Gastroesophageal sphincter (tissue), 4 donors: ENCODE measurements at places on chromosomes 16 and 17. TPM values are rescaled to one million over a fixed set of nuclear protein-coding genes. Genes with fewer than 3 reads are reported as not detected.
A peak's percentile ranks its signal among the peaks of the same experiment; 100 is the strongest.

C17orf107 gene
- 0.81 TPM for total RNA-seq

GRCh38 chr17:5286846-5287245 lies 4.8 kb downstream of the RABEP1 start:
- ATAC-seq = no peak

- no peak for ATAC-seq
Observed at GRCh38 chr17:15180121-15180561, 85.0 kb downstream of the PMP22 start.

DNA sequence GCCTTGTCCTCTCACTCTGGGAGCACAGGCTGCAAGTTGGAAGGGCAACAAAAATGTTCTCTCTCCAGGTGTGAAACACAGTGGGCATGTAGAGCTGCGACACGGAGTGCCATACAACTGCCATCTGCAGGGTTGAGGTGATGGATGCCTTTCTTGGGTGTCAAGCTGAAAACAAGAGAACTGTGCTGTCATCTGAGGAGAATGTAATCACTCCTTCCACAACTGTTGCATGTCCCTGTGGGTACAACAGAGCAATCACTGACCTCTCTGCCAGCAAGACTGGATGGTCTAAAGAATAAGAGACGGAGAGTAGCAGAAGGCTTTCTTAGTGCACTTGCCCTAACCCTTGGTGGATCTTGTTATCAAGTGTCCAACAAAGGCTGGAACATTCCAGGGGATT lies 29.2 kb downstream of the SLFN11 start:
- no peak for ATAC-seq

GRCh38 chr17:69864462-69864861 lies 210.6 kb upstream of the KCNJ16 start:
- no peak for ATAC-seq

- peak; percentile 13 for ATAC-seq
Observed at GRCh38 chr16:86977076-86977676, 340.0 kb downstream of the C16orf95 start.

DNA sequence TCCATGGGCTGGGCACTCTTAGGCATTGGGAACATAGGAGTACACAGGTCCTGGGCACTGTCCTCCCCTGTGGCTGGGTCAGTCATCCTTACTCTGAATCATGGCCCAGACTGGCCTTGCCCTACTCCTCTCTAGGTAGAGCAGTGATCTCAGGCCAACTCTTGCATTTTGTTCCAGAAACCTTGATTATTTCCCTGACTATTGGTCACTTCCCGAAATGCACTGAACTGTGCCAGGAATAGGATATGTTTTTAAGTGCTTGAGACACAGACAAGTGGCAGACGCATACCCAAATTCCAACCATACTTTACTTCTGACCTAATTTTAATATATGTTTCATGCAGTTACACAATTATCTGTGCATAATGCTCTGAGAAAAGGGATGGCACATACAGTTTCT lies 10.3 kb downstream of the KRABD2 start:
- ATAC-seq = peak; percentile 48

- peak; percentile 89 for ATAC-seq
Observed at GRCh38 chr16:11224096-11224893, 31.7 kb downstream of the SOCS1 start.

IGSF6 gene
- 1.4 TPM for total RNA-seq

DNA sequence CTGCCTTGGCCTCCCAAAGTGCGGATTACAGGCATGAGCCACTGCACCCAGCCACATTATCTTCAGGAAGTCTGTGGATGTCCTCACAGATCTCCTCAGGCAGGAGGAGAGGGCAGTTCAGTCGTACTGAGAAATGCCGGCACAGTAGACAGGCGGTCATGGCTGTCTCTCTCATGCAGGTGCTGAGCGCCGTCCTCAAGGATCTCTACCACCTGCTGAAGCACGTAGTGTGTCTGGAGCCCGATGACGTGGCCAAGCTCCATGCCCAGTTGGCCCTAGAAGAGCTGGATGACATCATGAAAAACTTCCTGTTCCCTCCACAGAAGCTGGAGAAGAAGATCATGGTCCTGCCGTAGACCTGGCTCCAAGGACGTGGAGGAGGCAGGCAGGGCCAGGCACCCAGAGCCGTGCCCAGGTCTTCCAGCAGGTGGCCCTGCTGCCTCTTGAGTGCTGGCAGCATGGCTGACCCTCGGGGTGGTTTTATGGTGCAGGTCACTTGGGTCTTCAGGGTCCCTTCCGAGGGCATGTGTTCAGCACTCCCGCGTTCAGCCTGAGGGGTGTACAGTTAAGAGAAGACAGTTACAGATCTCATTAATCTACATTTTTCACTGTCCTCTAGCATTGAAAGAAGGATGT lies 22.0 kb upstream of the HAS3 start:
- ATAC-seq = no peak

RAB37 gene
- total RNA-seq = 2.5 TPM

- ATAC-seq = no peak
Observed at GRCh38 chr17:29776026-29776425, 153.3 kb upstream of the CORO6 start.

CSH2 gene
- not detected for total RNA-seq

GRCh38 chr17:80453998-80454556 lies 22.3 kb downstream of the NPTX1 start:
- ATAC-seq = peak; percentile 24

DNA sequence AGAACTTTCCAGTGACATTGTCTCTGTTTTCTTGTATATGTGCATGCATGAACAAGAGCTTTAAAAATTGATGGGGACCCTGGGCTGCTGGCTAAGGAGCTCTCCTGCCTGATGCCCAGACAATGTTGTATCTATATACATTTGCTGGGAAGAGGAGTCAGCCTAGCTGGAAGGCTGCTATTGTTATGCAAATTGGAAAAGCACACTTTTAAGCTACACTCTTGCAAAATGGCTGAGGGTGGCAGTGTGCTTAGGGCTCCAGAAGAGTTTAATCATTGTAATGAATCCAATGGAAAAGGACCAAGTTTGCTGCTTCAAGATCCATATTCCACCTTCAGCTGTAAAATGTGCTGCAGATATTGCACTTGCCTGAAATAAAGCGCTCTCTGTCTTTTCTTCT lies 171.8 kb downstream of the PRKCA start:
- ATAC-seq = no peak

- ATAC-seq = no peak
Observed at GRCh38 chr17:61144617-61145564, 254.8 kb upstream of the TBX2 start.

DNA sequence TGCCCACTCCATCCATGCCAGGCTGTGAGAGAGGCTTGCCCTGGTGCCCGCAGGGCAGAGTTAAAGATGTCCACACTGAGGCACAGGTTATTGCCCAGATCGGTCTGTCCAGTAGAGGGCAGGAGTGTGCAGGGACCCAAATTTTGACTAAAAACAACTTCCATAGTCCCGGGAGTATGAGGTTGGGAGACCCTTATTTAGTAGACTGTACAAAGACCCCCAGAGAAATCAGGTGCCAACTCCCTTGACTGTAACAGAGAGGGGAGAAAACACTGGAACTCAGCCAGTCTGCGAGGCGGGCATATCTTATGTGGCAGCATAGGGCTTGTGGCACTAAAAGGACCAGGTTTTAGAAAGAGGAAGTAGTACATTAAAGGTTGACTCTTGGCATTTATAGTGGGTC lies 43.4 kb downstream of the HNF1B start:
- ATAC-seq = no peak

- ATAC-seq = no peak
Observed at GRCh38 chr17:44014133-44014436, 678 bp downstream of the TMEM101 start.
